Activated CD4-positive, alpha-beta T cell treated with anti-CD3 and anti-CD28 coated beads, Interleukin-2, amount 10 ng/mL, durations not matched to agents 24 days and 14 days (primary cell): ENCODE measurements at places on chromosomes 2 and 18. TPM values are rescaled to one million over a fixed set of nuclear protein-coding genes. Genes with fewer than 3 reads are reported as not detected.

The MERTK gene
- total RNA-seq: 0.57 and 0.63 TPM in 2 replicates

The NABP1 gene
- 50.7 and 53.1 TPM in 2 replicates for total RNA-seq

The KCNF1 gene
- total RNA-seq: not detected in 2 replicates

The MAP3K19 gene
- not detected in 2 replicates for total RNA-seq

The EPB41L5 gene
- total RNA-seq: 1.5 and 2.2 TPM in 2 replicates

The DOK1 gene
- total RNA-seq: 33.8 and 34.2 TPM in 2 replicates

The GREB1L gene
- not detected in 2 replicates for total RNA-seq

The COL3A1 gene
- 0.09 TPM in 1 of 2 replicates, not detected in the other for total RNA-seq

The CAPN14 gene
- total RNA-seq: 0.07 and 0.12 TPM in 2 replicates

The SETBP1 gene
- 21.9 and 22.6 TPM in 2 replicates for total RNA-seq

The PCARE gene
- total RNA-seq: not detected in 2 replicates

The EPHA4 gene
- total RNA-seq: 0.31 and 0.63 TPM in 2 replicates

The TCF7L1 gene
- 0.19 TPM in 1 of 2 replicates, not detected in the other for total RNA-seq

The KIAA2012 gene
- not detected in 2 replicates for total RNA-seq

DNA sequence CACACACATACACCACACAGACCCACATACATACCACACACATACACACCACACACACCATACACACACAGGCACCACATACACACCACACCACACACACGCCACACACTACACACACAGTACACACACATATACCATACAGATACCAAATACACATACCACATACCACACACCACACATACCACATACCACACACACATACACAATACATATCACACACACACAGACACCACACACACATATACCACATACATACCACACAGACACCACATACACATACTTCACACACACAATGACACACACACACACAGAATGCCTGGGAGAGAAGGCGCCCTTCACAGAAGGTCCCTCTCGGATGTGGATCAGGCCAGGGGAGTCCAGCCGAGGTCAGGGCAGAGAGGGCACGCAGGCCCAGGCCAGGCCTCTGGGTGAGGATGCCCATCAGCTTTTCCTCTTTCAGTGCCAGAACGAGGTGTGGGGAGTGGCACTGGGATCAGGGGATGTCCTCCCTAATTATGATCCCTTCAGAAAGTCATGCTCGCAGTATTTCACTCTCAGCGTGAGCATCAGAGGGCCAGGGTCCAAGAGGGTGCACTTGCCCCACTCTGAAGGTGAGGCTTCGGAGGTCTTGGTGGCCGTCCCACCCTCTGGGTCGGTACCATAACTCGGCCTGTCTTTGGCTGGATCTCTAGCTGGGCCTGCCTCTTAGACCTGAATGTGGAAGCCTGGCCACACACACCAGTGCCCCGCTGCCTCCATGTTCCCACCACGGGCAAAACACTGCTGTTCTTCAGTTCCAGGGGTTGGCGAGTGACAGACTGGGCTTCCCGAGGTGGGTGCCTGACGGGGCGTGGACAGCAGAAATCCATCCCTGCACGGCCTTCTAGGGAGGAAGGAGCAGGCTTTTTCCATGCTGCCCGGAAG is 70.6 kb upstream of the ODC1 start:
- H3K4me3 ChIP-seq: no peak overlapping the region
- no peaks in the 10 kb centered on the region for H3K27me3 ChIP-seq
- H3K27ac ChIP-seq: no peak overlapping the region

GRCh38 chr2:120252225-120253020 is at the start of gene RALB:
RALB (plus strand) TSS chr2:120252852; CDS start chr2:120278665, 25,813 bp downstream.
- peaks cover 70% of the 10 kb centered on the region for H3K4me1 ChIP-seq
- peak; percentile 100 for DNase-seq
- peaks cover 28% of the 10 kb centered on the region for H3K36me3 ChIP-seq
- peak within 1 kb of the TSS; percentile 99 for H3K4me3 ChIP-seq
- peaks cover 4% of the 10 kb centered on the region for H3K27me3 ChIP-seq

DNA sequence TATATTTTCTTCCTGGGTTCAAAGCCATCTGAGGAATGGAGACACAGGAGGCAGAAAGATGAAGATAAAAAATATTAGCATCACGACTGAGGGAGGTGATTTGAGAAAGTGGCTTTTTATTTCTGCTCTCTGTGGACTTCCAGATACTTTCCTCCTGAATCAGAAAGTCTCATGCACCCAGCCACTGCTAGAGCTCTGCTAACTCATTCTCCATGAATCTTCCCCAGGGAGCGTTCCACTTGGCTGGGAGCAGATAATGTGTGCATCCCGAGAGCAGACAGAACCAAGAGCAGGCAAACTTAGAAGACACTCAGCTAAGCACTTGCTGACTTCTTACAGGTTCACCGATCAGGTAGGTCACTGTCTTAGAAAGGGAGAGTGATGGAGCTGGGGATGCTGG is 264.1 kb upstream of the THUMPD2 start:
- peaks cover 12% of the 10 kb centered on the region for H3K36me3 ChIP-seq
- no peak overlapping the region for H3K4me3 ChIP-seq
- no peaks in the 10 kb centered on the region for H3K27me3 ChIP-seq
- peaks cover 8% of the 10 kb centered on the region for H3K4me1 ChIP-seq

DNA sequence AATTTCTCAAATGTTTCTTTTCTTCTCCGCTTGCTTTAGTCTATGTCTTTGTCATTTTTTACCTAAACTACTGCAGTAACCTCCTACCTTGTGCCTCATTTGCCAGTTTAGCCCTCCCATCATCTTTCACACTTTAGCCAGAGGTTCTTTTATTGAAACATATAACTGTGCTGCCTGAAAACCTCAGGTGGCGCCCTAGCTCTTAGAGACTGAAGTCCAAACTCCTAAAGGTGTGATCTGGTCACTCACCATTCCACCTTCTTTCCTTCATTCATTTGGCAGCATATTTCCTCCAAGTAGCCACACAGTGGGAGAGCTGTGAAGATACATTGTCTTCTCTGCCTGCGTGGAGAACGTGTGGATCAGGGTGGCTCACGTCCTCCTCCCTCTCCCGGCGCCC is 98.2 kb upstream of the MAPRE2 start:
- no peak overlapping the region for H3K4me3 ChIP-seq
- no peak for DNase-seq
- H3K27ac ChIP-seq: no peak overlapping the region

DNA sequence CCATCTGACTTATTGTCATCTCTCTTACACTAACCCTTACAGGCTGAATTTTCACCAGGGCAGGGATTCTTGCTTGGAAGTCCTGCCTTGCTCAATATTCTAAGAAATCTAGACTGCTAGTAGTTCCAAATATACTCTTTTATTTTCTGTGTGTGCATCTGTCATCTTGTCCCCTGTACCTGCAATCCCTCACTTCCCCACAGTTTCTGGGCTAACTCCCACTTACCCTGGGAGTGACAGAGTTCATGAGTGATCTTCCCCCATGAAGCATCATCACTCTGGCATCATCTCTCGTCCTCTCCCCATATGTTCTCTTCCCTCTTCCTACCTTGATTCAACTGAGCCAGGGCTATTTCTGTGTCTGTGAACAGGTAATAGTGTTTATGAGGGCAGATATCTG is 35.7 kb downstream of the HNMT start:
- H3K36me3 ChIP-seq: no peaks in the 10 kb centered on the region
- no peaks in the 10 kb centered on the region for H3K27me3 ChIP-seq
- H3K4me3 ChIP-seq: no peak overlapping the region
- no peak for DNase-seq
- H3K27ac ChIP-seq: no peak overlapping the region

GRCh38 chr2:174965992-174966744 is 39.0 kb downstream of the CHN1 start:
- DNase-seq: no peak
- peaks cover 2% of the 10 kb centered on the region for H3K27me3 ChIP-seq
- H3K4me3 ChIP-seq: no peak overlapping the region
- H3K4me1 ChIP-seq: peaks cover 8% of the 10 kb centered on the region

- H3K27ac ChIP-seq: peak overlapping the region; percentile 72
- H3K4me3 ChIP-seq: peak overlapping the region; percentile 91
- H3K4me1 ChIP-seq: peaks cover 63% of the 10 kb centered on the region
- H3K36me3 ChIP-seq: peaks cover 37% of the 10 kb centered on the region
- peak; percentile 64 for DNase-seq
These were observed 1.3 kb upstream of the PDK1 start for GRCh38 chr2:172554352-172555271.

DNA sequence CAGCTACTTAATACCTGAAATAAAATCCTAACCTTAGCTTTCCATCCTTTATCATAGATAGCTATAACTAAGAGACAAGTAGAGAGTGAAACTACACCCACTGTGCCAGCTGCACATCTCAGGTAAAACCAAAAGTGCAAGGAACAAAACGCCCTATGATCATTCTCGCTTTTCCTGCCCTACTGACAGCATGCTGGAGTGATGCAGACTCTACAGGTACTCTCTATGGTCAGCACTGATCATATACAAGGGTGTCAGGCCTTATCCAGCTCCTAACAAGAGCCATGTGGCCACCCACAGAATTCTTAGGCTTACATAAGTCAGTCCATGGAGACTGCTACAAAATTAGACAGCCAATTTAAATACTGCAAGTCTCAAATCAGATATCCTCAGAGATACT is 45.6 kb downstream of the REV1 start:
- H3K4me3 ChIP-seq: no peak overlapping the region
- peak; percentile 53 for DNase-seq
- H3K36me3 ChIP-seq: peaks cover 23% of the 10 kb centered on the region

GRCh38 chr2:19759880-19760279 is 141.9 kb downstream of the TTC32 start:
- peaks cover 3% of the 10 kb centered on the region for H3K27me3 ChIP-seq
- no peaks in the 10 kb centered on the region for H3K4me1 ChIP-seq
- no peaks in the 10 kb centered on the region for H3K36me3 ChIP-seq
- no peak overlapping the region for H3K27ac ChIP-seq

DNA sequence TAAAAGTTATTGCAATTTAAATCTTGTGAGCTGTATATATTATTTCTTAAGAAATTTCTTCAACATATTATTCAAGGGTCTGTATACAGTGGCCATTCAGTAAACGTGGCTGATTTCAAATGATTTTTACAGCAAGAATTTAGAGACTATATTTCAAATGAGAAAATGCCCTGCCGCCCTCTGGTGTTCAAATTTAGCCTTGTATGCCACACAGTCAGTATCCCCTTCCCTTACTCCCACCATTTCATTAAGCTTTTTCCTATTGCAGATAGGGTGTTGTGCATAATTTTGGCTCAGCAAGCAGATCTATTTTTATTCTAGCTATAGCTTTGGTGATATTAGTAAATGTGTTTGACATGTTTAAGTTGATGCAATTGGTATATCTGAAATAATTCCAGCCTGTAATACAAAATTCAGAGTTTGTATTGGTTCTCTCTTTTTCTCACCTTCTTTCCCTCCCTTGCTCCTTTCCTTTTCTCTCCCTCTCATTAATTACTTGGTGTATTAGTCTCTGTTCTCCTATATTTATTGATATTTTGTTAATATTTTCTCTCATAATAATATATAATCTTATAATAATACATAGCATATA is 22.8 kb upstream of the SCN7A start:
- H3K36me3 ChIP-seq: no peaks in the 10 kb centered on the region
- no peaks in the 10 kb centered on the region for H3K27me3 ChIP-seq
- no peak for DNase-seq
- H3K27ac ChIP-seq: no peak overlapping the region

GRCh38 chr18:7304061-7304370 is 73.1 kb downstream of the LRRC30 start:
- H3K27ac ChIP-seq: no peak overlapping the region
- DNase-seq: no peak
- H3K27me3 ChIP-seq: no peaks in the 10 kb centered on the region
- H3K36me3 ChIP-seq: no peaks in the 10 kb centered on the region
- no peaks in the 10 kb centered on the region for H3K4me1 ChIP-seq

GRCh38 chr18:58458304-58458703 is 170.6 kb downstream of the ALPK2 start:
- H3K27me3 ChIP-seq: peaks cover 9% of the 10 kb centered on the region
- H3K36me3 ChIP-seq: no peaks in the 10 kb centered on the region
- no peaks in the 10 kb centered on the region for H3K4me1 ChIP-seq
- no peak overlapping the region for H3K4me3 ChIP-seq
- H3K27ac ChIP-seq: no peak overlapping the region

- no peak for DNase-seq
- H3K36me3 ChIP-seq: peaks cover 17% of the 10 kb centered on the region
- H3K4me1 ChIP-seq: peaks cover 20% of the 10 kb centered on the region
- H3K4me3 ChIP-seq: peak overlapping the region; percentile 16
- H3K27me3 ChIP-seq: no peaks in the 10 kb centered on the region
- H3K27ac ChIP-seq: peak overlapping the region; percentile 69
These were observed 105.5 kb downstream of the UGGT1 start for GRCh38 chr2:128196471-128196931.

DNA sequence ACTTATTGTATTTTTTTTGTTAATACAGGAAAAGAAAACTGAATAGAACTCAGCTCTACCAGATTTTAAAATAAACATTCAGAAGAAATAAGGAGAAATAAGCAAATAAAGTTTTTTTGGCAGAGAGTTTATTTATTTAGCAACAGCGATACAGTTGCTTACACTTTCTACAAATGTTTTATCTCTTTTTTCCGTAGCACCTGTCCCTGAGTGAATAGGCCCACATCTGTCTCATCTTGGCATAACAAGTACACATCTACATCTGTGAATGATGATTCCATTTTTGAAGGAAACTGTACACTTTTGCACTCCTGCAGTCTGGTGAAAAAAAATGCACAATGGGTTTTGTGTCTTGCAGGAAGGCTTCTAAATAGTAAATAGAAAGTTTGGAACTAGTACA is 783.6 kb upstream of the ZEB2 start:
- no peak for DNase-seq
- H3K4me3 ChIP-seq: no peak overlapping the region
- H3K4me1 ChIP-seq: no peaks in the 10 kb centered on the region
- H3K36me3 ChIP-seq: no peaks in the 10 kb centered on the region

GRCh38 chr2:45102141-45102540 is 92.9 kb upstream of the SIX2 start:
- H3K4me3 ChIP-seq: no peak overlapping the region
- H3K27me3 ChIP-seq: peaks cover 10% of the 10 kb centered on the region
- H3K27ac ChIP-seq: no peak overlapping the region
- DNase-seq: no peak
- H3K4me1 ChIP-seq: no peaks in the 10 kb centered on the region

DNA sequence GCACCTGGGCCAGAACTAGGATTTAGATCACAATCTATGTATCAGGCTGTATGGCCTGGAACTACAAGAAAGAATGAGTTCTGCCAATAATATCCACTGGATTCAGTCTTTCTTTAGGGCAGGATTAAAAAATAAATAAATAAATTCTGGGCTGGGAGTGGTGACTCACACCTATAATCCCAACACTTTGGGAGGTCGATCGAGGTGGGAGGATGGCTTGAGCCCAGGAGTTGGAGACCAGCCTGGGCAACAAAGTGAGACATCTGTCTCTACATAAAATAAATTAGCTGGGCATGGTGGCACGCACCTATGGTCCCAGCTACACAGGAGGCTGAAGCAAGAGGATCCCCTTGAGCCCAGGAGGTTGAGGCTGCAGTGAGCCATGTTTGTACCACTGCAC is 8.1 kb downstream of the AMMECR1L start:
- peaks cover 39% of the 10 kb centered on the region for H3K4me1 ChIP-seq
- H3K27me3 ChIP-seq: no peaks in the 10 kb centered on the region
- DNase-seq: no peak

DNA sequence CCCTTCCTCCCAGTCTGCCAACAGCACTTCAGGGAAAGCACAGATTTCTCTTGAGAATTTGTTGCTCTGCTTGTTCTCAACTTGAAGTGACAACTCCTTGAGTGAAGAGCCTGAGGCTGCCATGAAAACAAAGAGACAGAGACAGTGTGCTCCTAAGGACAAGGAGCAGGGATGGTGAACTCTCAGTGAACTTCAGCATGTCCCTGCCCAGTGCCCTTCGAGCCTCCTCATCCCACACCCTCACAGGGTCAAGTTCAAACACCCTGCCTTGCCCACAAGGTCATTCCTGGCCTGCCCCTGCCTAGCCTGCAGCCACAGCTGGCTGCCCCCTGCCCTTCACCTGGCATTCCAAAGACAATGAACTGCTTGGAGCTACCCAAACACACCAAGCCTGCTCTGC is 343.5 kb upstream of the KLHL29 start:
- H3K4me3 ChIP-seq: no peak overlapping the region
- H3K4me1 ChIP-seq: no peaks in the 10 kb centered on the region
- H3K36me3 ChIP-seq: no peaks in the 10 kb centered on the region
- H3K27ac ChIP-seq: no peak overlapping the region
- H3K27me3 ChIP-seq: no peaks in the 10 kb centered on the region
- DNase-seq: no peak
